H1 (cell line): ENCODE measurements at places on chromosomes 12 and 14.
A peak's percentile ranks its signal among the peaks of the same experiment; 100 is the strongest.

GRCh38 chr12:123559468-123559867 is 24.9 kb upstream of the TMED2 start:
- no peak for DNase-seq

DNA sequence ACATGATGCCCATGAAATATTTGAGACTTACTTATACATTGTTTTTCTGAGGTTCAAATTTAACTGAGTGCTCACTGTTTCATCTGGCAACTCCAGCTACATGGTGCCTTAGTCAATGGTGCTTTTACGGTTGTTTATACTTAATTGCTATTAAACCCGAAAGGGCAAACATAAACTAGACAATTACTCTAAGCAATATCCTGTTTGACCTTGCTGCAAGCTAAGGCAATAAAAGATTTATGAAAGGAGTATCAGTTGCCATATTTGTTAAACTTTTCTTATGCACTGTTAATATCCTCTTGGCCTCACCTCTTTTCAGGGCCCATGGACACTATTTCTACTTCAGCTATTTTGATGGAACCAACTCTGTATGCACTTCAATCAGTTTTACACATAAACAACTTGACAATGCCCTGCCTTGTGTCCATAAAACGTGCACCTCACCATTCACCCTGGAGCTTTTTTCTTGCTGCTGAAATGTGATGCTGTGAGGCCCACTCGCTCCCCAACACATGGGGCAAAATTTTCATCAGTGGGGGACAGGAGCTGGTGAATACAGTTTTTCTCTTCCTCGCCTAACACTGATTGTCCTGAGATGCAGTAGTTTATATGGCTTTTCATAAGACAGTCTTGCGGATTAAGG is 64.1 kb upstream of the HIF1A start:
- no peak for DNase-seq

DNA sequence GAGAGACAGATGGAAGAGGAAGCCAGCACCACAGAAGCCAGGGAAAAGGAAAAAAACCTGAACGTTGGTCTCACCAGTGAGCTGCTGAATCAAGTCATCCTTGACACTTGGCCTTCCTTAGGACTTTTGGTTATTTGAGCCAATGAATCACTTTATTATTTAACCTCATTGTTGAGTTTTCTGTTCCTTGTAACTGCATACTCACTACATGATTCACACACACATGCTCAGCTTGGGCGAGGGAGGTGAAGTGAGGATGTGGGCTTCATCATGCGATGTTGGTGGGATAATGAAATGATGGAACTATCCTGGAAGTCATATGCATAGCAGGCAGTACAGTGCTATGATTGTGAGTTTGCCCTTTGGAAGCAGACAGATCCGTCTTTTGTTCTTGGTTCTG is 40.6 kb upstream of the RPH3A start:
- no peak for DNase-seq

- no peak for DNase-seq
These were observed 1.7 kb upstream of the DGLUCY start for GRCh38 chr14:91112194-91112593.

DNA sequence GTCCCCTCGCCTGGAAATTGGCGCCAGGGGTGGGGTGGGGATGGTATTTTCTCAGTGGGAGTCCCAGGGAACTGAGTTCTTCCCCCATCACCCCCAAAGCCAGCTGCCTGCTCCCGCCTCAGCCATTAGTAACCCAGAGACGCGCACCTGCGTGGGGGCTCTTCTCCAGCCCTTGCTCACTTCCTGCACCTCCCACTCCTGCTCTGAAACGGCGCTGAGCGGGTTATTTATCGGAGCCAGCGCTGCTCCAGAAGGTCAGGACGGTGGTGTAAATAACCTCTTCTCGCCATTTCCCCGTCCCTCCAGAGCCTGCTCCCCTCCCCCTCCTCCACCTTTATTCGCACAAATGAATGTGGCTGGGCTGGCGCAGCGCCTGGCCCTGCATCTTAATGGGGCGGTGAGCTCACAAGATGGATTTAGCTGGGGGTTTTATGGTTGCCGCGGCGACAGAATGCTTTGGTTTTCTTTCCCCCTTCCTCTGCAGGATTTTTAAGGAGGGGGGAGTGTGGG is 12.2 kb downstream of the GPR84 start:
- peak; percentile 70 for DNase-seq

GRCh38 chr14:97275276-97275675 is 478.1 kb downstream of the VRK1 start:
- no peak for DNase-seq

GRCh38 chr14:63852817-63853731 is at the start of gene SYNE2:
Gene SYNE2, plus strand, starts transcription at chr14:63853004. Its CDS starts 56,145 bp downstream, at chr14:63909149.
- DNase-seq: peak; percentile 89

GRCh38 chr14:76687611-76688382 is 73.5 kb upstream of the VASH1 start:
- peak; percentile 10 for DNase-seq

DNA sequence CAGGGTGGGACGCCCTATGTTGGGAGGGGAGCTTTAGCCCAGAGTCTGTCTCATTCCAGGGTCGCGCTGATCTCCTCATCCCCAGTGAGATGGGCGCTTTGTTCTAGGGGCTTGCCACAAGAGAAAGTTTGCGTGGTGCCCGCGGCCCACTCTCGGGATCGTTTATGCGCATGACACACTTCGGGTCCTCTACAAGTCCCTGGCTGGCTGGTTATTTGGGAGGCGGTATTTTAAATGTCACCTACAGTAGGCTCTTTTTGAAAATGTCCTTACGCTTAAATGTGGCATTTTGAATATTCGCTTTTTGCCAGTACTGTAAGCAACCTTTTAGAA is 541 bp downstream of the GOLT1B start:
- DNase-seq: no peak

- peak; percentile 57 for DNase-seq
These were observed 885 bp upstream of the PALS1 start for GRCh38 chr14:67240168-67240932.

DNA sequence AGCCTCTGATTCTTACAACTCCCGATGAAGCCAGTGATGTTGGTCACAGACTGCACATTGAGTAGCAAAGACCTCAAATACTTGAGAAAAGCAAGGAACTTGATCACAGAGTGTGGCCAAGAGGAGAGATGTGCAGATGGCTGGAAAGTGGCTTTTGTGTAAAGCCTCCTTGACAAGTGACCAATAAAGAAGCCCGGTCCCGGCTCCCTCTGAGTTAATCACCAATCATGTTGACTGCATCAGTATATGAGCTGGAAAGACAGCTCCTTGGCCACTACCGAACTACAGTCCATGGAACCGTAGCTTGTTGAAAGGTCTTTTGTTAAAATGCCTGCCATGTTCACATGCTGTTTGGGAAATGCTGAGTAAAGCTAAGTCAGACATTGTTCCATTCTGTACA is 23.7 kb upstream of the SERPINA6 start:
- DNase-seq: no peak

DNA sequence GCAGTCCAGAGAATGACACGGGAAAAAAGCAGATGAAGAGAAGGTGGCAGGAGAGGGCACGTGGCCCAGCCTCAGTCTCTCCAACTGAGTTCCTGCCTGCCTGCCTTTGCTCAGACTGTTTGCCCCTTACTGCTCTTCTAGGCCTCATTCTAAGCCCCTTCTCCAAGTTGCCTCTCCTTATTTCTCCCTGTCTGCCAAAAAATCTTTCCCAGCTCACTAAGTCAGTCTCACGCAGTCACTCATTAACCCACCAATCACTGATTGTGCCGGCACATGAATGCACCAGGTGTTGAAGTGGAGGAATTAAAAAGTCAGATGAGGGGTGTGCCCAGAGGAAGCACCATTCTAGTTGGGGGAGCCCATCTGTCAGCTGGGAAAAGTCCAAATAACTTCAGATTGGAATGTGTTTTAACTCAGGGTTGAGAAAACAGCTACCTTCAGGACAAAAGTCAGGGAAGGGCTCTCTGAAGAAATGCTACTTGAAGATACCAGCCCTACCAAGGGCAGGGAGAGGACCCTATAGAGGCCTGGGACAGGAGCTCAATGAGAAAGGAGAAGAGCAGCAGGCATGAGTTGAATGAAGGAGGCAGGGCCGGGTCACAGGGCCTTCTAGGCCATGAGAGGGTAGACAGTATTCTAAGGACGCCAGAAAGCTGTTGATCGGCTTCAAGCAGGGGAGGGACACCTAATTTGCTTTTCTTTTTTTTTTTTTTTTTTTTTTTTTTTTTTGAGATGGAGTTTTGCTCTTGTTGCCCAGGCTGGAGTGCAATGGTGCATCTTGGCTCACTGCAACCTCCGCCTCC is 40.9 kb downstream of the DAD1 start:
- DNase-seq: no peak

- DNase-seq: no peak
These were observed 9.2 kb downstream of the SERPINA9 start for GRCh38 chr14:94466706-94467370.

GRCh38 chr14:51897791-51898355 is 37.5 kb downstream of the GNG2 start:
- DNase-seq: no peak

DNA sequence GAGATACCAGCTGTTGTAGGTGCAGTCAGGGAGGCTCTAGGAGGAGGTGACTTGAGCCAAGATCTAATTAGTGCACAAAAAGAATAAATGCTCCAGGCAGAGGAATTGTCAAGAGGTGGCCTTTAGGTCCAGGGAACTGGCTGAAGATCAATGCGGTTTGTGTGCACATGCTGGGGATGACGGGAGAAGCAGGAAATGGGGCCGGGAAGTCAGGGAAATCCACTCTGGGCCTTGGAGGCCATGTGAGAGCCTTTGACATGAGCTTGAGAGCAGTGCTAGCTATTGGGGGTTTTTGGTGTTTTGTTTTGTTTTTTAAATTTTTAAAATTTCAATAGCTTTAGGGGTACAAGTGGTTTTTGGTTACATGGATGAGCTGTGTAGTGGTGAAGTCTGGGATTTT is 67.4 kb downstream of the MVK start:
- no peak for DNase-seq

DNA sequence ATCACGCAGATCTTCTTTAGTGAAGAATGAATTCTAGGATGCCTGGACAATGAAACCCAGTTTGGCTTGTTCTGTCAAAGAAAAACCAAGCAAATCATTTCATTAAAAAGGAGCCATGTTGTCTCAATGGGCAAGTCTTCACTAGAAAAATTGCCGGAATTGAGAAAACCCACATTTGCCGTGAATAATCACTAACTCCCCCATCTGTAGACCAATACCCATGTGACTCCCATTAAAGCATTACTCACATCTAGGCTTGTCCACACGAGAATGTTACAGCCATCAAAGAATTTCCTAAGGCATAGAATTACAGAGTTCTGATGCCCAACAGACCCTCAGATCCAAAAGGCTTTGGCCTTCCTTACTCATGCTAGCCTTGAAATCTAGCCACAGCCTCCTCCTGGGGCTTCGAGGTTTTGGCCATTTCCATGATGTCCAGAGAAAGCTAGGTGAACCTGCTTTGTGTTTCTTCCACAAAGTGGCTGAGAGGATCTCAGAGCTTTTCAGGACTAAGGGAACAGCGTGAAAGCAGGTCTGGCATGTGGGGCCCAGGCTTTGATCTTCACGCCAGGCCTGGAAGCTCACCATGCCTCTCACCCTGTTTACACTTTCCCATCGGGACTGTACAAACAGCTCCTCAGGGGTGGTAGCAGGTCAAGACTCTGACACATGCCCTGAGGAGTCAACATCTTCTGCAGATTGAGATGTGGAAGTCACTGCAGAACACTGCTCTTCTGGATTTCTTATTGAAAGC is 12.1 kb downstream of the SLC7A8 start:
- no peak for DNase-seq

- DNase-seq: no peak
These were observed 268.0 kb downstream of the BTG1 start for GRCh38 chr12:91877456-91878235.

GRCh38 chr12:109877504-109878246 is 2.7 kb downstream of the GLTP start:
- DNase-seq: no peak

GRCh38 chr12:18368594-18368993 is 107.3 kb downstream of the PIK3C2G start:
- no peak for DNase-seq

DNA sequence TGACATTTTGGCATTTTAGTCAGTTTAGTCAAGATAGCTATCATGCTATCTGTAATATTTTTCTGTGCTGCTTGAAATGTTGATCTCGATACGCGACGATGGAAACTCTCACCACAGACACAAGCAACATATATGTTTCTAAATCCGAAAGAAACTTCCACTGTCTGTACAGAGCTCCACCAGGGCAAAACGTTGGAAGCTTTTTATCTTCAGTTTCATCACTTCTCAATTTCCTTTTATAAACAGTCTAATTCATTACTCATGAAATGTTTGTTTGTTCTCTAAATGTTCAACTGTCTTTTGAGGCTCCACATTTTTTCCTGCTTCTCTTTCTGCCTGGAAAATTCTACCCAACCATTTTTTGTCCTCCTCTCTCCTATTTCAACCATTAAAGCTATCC is 737.6 kb downstream of the SLC16A7 start:
- DNase-seq: no peak

DNA sequence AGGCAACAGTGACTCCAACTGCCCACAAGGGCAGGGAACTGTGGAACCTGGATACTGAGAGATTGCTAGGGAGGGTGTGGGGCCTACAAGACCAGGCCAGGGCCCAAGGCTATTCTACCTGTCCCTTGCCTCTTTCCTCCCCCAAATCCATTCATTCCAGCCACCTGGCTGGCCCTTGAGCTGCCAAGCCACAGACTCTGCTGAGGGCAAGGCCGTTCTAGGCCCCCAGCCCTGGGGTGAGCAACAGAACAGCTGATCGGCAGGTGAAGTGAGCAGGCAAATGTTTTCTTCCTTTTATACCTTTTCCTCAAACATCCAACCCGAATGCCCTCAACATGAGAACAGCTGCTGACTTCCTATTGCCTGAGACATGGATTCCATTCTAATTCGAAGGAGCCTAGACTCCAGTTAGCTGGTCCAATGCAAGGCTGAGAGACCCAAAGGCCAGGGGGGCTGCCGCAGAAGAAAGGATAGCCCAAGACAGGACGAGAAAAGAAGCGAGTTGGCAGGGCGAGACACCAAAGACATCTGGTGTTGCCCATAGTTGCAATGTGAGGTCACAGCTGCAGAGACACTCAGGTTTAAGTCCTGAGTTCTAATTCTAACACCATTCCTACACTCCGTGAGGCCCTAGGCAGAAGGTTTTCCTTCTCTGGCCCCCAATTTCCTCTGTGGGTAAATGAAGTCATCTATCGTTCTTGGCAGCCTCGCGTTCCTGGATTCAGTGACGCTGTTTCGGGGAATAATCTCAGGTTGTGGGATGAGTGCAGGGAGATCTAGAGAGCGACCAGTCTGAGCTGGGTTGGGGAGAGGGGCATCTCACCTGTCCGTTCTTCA is 1.7 kb downstream of the C1QL4 start:
- DNase-seq: no peak

- DNase-seq: no peak
These were observed 76.3 kb upstream of the PSMC1 start for GRCh38 chr14:90179809-90180779.

GRCh38 chr12:97118796-97119375 is 211.8 kb downstream of the NEDD1 start:
- no peak for DNase-seq
